Activated CD8-positive, alpha-beta memory T cell treated with anti-CD3 and anti-CD28 coated beads for 1 hour (primary cell): ENCODE measurements at places on chromosomes 1 and 21.
A peak's percentile ranks its signal among the peaks of the same experiment; 100 is the strongest.

- DNase-seq: no peak
Observed at GRCh38 chr21:21463456-21463855, 465.2 kb downstream of the NCAM2 start.

GRCh38 chr1:112188611-112189010 is 199.1 kb upstream of the KCND3 start:
- DNase-seq: no peak

GRCh38 chr1:109959974-109960744 is 24.4 kb upstream of the AHCYL1 start:
- DNase-seq: no peak

DNA sequence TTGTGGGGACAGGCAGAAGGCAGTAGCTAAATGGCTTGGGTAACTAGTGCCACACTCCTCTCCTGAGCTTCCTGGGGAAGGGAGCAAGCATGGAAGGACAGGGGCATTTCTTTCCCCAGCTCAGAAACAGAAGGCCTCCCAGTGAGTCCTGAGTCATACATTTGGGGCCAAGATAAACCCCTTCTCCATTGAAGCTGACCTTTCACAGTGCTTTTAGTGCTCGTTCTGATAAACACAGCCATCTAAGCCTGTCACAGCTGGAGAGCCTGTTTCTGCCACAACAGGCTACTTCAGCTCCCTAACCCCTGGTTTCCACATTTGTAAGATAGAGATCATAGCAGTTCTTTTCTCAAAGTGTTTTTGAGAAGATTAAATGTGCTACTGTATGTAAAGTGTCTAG is 374.0 kb downstream of the LMX1A start:
- DNase-seq: no peak

- DNase-seq: no peak
Observed at GRCh38 chr21:26820509-26820908, 24.7 kb downstream of the ADAMTS1 start.

DNA sequence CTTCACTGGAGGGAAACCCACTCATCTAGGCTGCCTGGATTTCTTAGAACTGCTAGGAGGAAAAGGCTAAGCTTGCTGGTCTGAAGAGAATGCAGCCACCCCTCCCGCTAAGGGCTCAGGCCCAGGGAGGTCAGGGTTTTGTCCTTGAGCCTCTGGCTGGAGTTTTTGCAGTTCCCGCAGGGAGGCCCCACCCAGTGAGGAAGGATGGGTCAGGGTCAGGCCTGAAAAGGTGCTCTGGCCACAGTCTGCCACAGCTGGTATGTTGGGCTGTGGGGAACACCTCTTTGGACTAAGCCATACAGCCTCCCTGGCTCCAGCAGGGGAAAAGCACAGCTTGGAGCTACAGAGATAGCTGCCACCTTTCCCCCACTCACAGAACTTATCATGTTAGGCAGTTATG is 71.4 kb upstream of the PAPPA2 start:
- no peak for DNase-seq

- no peak for DNase-seq
Observed at GRCh38 chr1:22114083-22115012, 28.5 kb downstream of the WNT4 start.

GRCh38 chr1:41515131-41515678 is 30.7 kb upstream of the EDN2 start:
- DNase-seq: no peak

DNA sequence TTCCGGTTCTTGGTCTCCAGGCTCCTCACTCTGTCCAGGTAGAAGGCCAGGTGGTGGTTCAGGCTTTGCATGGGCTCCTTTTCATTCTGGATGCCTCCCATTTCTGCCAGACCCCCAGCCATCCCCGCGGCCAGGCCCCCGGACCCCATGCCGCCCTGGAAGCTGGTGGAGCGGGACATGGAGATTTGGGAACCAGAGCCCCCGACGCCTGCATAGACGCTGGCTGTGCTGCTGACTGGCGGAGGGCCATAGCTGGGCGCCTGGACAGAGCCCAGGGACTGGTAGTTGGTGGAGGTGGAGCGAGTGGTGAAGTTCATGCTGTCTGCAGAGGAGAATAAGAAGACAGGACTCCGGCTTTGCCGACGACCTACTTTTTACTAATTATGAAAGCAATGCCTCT is 7.1 kb upstream of the SHCBP1L start:
- no peak for DNase-seq

- DNase-seq: no peak
Observed at GRCh38 chr1:233569636-233570035, 44.3 kb upstream of the KCNK1 start.

GRCh38 chr1:112998592-112999235 is 42.7 kb upstream of the SLC16A1 start:
- DNase-seq: no peak

GRCh38 chr21:46089285-46089684 is 8.6 kb upstream of the COL6A2 start:
- DNase-seq: no peak

GRCh38 chr1:21665711-21666575 is 3.2 kb downstream of the RAP1GAP start:
- no peak for DNase-seq

DNA sequence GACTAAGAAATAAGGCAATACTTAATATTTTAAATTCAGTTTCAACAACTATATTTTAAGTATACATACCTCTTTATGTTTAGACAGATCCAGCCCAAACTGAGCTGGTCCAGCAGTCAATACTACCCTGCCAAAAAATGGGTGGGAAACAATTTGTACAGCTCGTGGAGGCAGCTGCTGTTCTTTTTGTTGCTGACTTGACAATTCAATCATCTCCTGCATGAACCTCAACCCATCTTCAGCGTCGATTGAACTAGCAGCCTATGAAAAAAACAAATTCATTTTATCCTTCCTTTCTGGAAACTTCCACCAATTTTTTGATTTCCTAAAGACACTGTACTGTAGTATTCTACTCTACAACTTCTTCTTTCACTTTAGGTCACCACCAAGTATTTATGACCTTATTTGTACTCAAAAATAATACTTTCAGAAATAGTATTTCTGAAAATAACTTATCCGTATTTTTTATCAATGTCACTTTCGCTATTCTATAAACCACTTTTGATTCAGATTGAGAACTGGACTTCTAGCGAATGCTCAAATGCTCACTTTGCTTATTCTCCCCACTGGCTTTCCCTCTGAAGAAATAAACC is 46.5 kb downstream of the EDEM3 start:
- no peak for DNase-seq

GRCh38 chr1:84700070-84700469 is 9.8 kb upstream of the SSX2IP start:
- DNase-seq: no peak

DNA sequence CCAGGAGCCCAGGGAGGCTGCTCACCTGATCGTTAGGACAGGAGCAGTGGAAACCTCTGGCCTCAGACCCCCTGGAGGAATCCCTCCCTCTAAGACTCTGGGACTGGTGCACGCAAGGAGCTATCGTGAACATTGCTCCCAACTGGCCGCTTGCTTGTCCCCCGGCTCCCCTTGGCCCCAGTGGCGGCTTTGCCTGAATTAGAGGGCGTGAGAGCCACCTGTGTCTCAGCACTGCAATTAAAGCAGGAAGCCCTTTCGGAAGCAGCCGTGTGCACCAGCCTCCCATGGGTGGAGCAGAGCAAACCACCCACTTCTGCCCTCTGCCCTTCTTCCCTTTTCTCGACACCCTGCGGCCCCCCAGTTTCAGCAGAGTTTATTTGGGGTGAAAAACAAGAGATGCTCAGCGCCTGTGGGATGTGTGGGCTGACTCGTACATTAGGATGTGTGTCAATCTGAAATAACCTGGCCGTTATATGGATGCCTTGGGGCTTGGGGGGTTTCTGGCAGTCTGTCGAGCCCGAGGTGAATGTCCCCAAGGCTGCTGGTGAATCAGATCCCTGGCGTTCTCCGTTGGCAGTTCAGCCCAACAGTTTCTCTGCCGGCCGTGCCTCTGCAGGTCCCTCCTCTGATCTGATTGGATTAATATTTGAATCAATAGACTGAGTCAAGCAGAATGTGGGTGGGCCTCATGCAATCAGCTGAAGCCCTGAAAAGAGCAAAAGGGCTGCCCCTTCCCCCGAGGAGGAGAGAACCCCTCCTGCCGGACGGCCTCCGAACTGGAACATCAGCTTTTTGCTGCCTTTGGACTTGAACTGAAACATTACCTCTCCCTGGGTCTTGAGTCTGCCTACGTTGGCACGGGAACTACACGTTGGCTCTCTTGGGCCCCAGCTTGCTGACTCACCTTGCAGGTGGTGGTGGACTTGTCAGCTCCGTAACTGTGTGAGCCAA is 7.3 kb upstream of the UMODL1 start:
- DNase-seq: peak; percentile 8

GRCh38 chr1:39852876-39853275 is 30.4 kb downstream of the TRIT1 start:
- DNase-seq: no peak

DNA sequence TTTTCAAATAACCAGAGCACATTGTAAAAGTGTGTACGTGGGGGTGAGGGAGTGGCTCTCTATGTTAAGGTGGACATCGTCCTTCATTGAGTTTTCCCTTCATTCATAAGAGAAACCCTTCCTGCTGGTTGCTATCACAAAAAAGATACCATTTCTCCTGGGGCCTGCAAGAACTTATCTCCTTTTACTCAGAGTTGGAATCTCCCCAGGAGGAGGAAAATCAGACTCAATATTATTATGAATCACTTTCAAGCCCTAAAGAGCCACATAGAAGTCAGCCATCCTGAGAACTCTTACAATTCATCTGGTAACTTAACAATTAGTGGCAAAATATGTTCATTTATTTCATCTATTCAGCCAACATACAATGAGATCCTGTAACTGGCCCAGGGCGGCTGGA is 27.1 kb upstream of the TGFBR3 start:
- no peak for DNase-seq

DNA sequence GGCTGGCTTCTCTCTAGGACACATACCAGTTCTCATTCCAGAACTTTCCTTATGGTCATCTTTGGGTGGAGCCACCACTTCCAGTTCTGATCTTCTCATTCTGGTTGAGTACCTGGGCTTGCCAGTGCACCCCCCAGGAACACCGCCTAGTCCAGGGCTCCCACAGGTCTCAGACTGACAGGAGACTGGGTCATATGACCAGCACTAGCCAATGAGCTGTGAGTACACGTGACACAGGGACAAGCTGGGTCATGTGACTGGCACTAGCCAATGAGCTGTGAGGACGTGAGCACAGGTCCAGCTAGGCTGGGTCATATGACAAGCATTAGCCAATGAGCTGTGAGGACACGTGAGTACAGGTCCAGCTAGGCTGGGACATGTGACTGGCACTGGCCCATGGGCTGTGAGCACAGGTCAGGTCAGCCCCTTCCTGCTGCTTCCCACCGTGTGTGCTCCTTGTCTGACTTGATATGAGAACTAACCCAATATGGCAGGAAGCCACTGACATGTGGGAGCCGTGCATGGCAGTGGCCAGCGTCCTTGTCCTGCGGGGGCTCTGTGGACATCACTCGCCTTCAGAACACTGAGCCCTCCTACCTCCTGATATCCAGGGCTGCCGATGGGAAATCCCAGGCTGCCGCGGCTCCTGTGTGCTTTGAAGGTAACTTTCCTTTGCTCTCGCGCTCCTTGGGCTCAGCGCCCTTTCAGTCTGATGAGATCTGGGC is 22.7 kb downstream of the KRTAP10-1 start:
- no peak for DNase-seq

- no peak for DNase-seq
Observed at GRCh38 chr1:164781972-164782371, 223.0 kb downstream of the PBX1 start.

GRCh38 chr1:165675794-165676193 is 22.6 kb downstream of the ALDH9A1 start:
- DNase-seq: no peak

- DNase-seq: no peak
Observed at GRCh38 chr1:184919892-184920291, 54.4 kb downstream of the NIBAN1 start.

DNA sequence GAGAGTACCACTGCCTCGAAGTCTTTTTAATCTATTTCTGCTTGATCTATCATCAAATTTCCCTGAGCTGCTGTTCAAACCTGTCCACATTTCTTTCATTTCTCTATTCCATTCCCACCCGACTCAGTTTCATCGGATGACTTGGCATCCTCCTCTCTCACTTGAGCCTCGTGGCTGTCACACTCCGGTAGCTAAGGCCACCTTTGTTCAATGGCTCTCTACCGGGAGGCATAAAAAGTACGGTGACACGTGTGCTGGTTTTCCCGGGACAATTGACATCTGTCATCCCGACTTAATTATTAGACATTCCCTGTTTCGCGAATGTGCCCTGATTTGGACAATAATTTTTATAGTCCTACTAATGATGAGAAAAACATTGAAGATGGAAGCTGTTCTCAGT is 22.6 kb downstream of the MIS18A start:
- DNase-seq: no peak

DNA sequence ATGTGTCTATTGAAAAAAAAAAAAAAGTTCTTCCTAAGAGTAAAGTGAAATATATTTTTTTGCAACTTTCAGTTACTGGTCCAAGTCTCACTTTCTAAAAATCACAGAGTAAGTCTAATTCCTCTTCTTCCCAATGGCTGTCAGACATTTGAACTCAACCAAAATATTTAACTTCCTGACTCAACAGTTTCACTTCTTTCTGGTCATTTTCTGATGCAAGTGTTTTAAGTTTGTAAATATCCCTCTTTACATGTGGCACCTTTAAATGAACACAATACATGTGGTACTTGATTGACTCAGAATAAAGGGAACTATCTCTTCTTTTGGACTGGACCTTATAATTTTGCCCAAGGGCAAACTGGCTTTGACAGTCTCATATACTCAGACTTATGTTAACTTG is 76.7 kb downstream of the ASH1L start:
- DNase-seq: no peak

DNA sequence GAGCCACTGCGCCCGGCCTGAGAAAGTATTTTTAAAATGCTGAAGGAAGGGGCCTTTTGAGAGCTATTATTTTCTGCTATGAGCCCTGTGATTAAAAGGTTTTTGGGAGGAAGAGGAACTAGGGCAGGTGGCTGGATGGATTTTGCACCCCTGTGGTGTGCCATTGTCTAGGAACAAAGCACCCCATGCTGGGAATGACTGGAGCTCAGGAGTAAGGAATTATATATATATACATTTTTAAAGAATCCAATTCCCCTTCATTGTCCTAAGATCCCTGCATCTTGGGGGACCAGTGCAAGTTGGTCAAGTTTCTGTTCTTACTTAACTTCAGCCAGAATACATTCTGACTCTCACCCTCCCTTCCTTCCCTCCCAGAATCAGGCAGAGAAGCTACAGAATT is 91.6 kb downstream of the ZNF648 start:
- no peak for DNase-seq

DNA sequence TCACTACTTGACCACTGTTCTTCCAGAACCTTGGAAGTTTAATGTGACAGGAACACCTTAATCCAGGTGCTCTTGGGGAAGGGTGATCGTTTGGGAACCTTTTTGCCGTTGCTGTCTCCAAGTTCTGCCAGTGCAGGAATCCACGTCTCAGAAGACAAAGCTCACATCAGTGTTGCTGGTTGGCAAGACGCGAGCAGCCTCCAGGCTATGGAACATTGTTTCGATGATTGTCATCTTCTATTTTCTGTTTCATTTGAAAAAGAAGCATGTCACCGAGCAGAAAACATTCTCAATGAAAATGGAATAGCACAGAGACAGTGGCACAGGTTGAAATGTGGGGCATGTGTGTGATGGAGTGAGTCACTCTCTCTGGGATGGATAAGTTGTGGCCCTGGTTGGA is 11.7 kb downstream of the STUM start:
- no peak for DNase-seq
